ENCODE measurements at places on chromosomes 5 and 9.

DNA sequence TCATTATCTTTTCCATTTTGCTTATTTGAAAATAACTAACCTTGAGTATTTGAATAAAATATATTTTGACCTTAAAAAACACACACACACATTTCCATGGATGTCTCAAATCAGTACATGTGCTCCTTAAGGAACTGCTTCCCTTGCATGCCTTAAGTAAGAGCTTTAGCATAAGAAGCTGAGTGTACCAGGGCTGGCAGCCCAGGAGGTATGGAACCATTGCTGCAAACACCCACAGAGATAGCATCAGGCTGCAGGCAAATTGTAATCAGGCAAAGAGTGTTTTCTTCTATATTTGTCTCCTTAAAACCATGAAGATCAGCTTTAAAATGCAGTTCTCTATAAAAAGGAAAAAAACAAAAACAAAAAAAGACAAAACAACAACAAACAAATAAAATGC lies 160.6 kb downstream of the PLK2 start:
- no peak for DNase-seq

GRCh38 chr5:157050050-157050449 lies 8.9 kb downstream of the HAVCR1 start:
- no peak for DNase-seq

- no peak for DNase-seq
Observed at GRCh38 chr9:94010980-94011533, 55.9 kb upstream of the BARX1 start.

DNA sequence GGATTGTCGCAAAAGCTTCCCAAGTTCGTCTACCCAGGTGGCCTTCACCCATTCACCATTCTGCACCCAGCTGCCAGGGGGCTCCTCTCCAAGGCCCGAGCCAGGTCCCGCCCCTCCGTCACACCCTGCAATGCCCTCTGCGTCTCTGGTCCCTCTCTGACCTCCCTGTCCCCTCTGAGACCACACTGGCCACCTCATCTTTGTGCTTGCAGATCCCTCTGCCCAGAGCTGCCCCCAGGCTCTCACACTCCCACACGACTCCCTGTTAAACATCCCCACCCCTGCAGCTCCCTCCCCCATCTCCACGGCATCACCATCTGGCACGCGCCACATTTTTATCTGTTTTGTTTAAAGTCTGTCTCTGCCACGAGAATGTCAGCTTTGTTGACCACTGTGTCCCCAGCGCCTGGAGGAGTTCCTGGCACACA lies 243.6 kb downstream of the PBX3 start:
- DNase-seq, result no peak

GRCh38 chr5:156803404-156803803 lies 46.7 kb upstream of the PPP1R2B start:
- no peak for DNase-seq

DNA sequence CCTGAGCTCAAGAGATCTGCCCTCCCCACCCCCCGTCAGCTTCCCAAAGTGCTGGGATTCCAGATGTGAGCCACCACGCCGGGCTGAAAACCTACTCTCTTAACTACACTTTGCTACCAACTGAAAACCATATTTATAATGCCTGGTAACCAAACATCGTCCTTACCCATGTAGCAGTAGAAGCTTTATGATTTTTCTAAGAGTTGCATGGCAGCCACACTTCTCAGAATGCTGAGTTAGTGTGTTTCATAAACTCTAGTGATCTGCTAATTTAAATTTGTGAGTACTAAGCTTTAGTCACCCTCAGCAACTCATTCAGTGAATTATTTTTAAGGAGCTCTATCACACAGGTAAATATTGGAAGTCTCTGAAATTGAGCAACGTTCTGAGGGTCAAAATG lies 478.4 kb downstream of the KDM4C start:
- DNase-seq, result no peak

Measured in choroid plexus epithelial cell (primary cell).